ENCODE measurements at places on chromosomes 13 and 19.

- DNase-seq: no peak
Observed at GRCh38 chr13:105788530-105788929, 746.9 kb downstream of the EFNB2 start.

GRCh38 chr13:40379196-40379595, 287.2 kb downstream of the FOXO1 start:
- DNase-seq: no peak

DNA sequence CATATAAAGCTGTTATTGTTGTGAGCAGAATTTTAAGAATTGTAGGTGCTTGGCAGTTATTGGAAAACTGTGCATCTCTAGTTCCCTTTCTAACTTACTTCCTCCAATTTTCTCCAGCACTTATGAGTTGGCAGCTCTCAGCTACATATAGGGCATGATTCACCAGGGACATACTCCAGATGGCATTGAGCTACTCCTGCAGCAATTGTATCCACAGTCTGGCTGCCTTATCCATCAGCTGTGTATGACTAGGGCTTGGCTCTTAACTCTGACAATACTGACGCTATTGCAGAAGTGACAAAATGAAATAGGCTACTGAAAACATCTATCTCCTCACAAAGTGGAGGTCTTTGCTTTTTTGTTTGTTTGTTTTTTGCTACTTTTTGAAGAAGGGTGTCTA, 276.7 kb downstream of the POU4F1 start:
- DNase-seq: no peak

DNA sequence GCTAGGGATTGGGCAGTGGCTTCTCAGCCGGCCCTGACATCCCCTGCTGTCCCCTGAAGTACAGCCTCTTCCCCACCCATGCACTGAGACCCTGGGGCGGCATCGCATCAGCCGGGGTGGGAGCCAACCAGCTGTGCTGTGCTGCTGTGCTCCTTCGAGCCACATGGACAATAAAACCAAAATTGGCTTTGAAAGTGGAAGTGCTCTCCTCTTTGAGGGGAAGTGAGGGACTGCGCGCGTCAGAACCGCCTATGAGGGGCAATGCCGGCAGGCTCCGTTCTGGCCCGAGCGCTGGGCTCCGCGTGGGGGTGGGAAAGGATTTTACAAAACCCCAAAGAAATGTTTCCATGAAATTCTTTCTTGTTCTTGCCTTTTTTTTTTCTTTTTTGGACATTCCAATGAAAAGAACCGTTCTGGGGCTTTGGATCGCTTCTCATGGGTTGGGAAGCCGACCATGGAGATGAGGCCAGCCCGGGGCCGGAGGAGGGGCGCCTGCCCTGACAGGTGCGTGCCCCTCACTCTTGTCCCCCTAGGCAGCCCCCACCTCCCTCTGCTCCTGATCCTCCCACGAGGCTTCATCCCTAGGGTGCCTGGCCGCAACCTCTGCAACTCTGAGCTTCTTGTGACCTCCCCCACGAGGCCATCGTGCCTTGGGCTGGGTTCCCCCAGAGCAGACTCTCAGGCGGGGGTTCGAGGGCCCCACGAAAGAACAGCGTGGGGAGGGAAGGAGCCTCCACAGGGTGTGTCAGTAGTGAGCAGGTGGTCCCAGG, 22.6 kb downstream of the KLHL26 start:
- DNase-seq: no peak

DNA sequence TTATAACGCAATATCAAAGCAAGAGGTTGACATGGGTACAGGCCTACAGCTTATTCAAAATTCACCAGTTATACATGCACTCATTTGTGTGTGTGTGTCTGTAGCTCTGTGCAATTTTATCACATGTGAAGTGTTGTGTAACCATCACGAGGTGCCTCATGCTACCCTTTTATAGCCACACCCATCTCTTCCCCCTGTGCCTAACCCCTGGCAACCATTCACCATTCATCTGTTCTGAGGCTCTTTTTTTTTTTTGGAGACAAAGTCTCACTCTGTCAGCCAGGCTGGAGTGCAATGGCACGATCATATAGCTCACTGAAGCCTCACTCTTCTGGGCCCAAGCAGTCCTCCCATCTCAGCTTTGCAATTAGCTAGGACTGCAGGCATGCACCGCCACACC, 78.4 kb downstream of the DPF1 start:
- DNase-seq: no peak

DNA sequence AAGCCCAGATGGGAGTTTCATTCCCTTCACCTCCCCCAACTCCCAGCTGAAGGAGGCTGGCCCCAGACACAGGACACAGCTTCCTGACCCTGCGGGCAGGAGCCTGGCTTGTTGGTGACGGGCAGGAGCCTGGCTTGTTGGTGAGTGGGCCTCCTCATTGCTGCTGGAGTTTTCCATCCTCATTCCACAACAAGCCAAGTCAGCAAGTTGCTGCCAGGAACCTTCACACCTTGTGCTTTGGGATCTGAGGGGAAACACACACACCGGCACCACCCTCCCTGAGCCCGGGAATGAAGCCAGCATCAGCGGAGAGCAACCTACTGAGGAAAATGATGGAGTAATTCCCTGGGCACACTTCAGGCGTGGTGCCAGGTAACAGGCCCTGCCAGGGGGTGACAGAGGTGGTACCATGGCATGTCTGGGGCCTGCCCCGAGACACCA, 74.9 kb downstream of the ALOX5AP start:
- peak; percentile 82 for DNase-seq

All from NCI-H69 (cell line).